ENCODE measurements at places on chromosomes 2 and 18.

DNA sequence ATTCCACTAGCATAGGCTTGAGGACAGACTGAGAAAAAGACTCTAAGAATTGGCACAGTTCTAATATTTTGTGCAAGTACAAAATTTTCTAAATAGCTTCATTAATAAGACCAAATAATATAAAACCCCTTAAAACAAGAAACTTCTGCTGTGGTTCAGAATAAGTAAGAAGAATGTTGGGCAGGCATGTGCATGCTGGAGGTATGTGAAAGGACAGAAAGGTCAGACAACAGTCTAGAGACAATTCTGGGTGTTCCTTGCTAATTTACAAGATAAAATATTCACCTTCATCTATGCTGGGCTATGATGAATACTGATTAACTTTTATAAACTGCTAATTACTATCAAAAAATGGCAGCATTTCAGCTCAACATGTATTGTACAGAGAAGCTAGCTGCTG, 14.9 kb downstream of the CEBPZOS start:
- H3K4me1 ChIP-seq, result no peaks in the 10 kb centered on the region
- DNase-seq, result no peak
- no peaks in the 10 kb centered on the region for H3K27me3 ChIP-seq
- H3K4me3 ChIP-seq, result no peak overlapping the region

DNA sequence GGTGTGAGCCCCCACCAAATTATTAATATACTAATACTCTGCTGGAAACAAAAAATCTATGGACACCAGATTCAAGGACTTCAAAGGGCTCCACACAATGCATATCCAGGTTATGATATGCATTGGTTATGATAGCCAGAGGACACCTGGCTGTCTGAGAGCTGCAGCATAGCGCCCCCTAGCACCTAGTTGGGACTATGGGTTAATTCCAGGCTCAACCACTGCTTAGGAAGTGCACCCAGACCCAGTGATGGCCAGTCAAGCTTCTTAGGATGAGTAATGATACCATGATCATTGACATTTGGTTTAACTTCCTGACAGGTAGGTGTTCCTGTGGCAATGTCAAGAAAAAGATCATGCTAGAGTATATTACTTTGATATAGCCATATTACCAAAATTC, 3.8 kb upstream of the FRZB start:
- H3K27ac ChIP-seq, result no peak overlapping the region
- H3K4me3 ChIP-seq, result no peak overlapping the region
- peaks cover 20% of the 10 kb centered on the region for H3K27me3 ChIP-seq
- DNase-seq, result no peak
- H3K36me3 ChIP-seq, result no peaks in the 10 kb centered on the region

DNA sequence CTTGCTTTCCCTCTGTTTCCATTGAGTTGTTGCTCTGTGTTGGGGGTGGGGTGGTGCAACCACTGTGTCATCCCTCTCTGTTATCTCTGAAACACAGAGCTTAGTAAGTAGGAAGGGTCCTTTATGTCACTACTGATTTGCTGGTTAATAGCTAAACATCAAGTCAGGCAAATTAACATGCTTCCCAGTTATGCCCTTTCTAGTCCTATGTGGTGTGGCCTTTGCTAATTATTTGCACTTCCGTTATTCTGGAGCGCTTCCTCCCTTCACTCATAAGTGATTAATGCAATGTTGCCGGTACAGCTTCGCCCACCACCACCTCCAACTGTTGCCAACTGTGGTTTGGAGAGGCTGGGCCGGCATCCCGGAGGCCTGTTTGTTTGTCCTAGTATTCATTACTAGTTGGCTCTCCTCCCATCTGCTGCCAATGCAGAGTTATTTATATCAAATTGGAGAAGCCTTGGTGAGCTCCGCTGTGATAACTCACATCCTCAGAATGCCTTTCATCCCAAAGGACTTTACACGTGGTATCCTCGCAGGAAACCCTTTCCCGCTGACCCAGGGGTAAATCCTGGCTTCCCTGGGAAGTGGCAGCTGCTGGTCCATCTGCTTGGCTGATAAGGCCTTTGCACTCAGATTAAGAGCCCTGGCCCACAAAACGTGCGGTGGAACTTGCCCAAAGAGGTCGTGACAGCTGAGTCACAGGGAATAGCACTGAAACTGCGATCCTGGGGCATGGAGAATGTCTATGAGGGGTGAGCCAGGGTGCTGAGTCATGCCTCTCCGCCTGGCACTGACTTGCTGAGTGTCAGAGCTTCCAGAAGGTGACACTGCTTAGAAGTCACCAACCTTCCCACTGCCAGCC, 72.0 kb upstream of the ZCCHC2 start:
- DNase-seq, result no peak
- no peaks in the 10 kb centered on the region for H3K4me1 ChIP-seq
- no peaks in the 10 kb centered on the region for H3K36me3 ChIP-seq
- no peak overlapping the region for H3K27ac ChIP-seq
- H3K4me3 ChIP-seq, result no peak overlapping the region

DNA sequence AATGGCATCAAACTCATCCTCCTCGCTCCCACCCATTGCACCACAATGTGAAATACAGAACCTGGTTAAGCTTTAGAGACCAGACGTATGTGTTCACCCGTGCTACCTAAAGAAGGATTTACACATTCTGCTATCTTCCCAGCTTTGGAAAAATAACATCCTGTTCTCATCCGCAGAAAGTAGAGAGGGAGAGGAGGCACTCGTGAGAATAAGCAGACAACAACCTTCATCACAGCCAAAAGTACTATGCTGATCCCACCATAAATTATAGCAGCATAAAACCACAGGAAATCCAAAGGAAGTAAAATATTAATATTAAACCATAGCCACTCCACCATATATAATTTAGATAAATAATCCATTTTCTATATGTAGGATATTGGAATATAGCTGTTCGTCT, 111.7 kb upstream of the NRP2 start:
- no peak overlapping the region for H3K27ac ChIP-seq
- no peak for DNase-seq
- no peak overlapping the region for H3K4me3 ChIP-seq
- no peaks in the 10 kb centered on the region for H3K4me1 ChIP-seq
- no peaks in the 10 kb centered on the region for H3K36me3 ChIP-seq

DNA sequence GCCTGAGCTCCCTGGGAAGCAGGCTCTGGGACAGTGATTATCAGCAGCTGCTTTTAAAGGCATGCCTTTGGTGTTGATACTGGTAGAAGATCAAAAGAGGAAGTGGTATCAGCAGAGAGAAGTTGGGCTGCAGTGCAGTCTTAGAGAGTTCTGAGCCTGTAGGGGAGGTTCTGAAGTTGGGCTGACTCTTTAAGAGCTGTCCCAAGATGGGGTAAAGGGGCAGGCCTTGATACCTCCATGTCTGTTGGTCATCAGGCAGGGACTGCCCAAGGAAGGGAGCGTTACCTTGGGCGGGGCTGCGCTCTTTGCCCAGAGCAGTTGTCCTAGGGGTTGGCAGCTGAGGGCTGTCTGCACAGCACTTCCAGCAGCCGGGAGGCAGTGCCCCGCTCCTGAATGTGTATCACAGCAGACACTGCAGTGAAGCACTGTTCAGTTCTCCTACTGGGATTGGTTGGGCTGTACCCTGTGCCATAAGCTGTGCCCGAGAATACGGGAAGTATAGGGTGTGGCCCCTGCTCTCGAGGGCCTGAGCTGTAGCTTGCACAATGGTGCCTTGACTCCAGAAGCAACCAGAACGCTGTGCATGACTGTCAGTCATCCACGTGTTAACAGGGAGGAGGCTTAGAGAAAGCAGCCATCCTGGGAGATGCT, 177.0 kb downstream of the CTIF start:
- no peaks in the 10 kb centered on the region for H3K27me3 ChIP-seq
- DNase-seq, result no peak
- no peak overlapping the region for H3K27ac ChIP-seq
- H3K36me3 ChIP-seq, result no peaks in the 10 kb centered on the region
- no peak overlapping the region for H3K4me3 ChIP-seq

- no peaks in the 10 kb centered on the region for H3K36me3 ChIP-seq
- H3K4me1 ChIP-seq, result no peaks in the 10 kb centered on the region
- no peak overlapping the region for H3K4me3 ChIP-seq
- H3K27me3 ChIP-seq, result no peaks in the 10 kb centered on the region
Observed at GRCh38 chr2:16475586-16475985, 190.0 kb downstream of the CYRIA start.

GRCh38 chr2:222241128-222241870, 57.5 kb downstream of the PAX3 start:
- H3K4me1 ChIP-seq, result no peaks in the 10 kb centered on the region
- H3K4me3 ChIP-seq, result no peak overlapping the region
- H3K27me3 ChIP-seq, result no peaks in the 10 kb centered on the region
- no peak overlapping the region for H3K27ac ChIP-seq
- DNase-seq, result no peak

DNA sequence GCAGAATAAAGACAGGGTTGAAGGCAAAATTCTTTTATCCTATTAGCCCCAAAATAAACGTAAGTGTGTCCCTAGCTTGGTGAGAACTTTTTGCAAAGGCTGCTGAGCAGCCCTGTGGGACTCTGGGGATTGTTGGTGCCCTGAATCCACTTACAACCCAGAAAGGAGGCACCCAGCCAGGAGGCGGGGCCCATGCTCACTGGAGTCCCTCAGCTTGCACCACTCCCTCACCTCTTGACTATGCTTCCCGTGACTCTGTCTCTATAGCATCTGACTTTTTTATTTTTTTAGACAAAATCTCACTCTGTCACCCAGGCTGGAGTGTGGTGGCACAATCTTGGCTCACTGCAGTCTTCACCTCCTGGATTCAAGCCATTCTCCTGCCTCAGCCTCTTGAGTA, 15.8 kb upstream of the COL6A3 start:
- no peak for DNase-seq
- H3K4me1 ChIP-seq, result peaks cover 64% of the 10 kb centered on the region
- no peak overlapping the region for H3K27ac ChIP-seq
- no peak overlapping the region for H3K4me3 ChIP-seq
- no peaks in the 10 kb centered on the region for H3K36me3 ChIP-seq

DNA sequence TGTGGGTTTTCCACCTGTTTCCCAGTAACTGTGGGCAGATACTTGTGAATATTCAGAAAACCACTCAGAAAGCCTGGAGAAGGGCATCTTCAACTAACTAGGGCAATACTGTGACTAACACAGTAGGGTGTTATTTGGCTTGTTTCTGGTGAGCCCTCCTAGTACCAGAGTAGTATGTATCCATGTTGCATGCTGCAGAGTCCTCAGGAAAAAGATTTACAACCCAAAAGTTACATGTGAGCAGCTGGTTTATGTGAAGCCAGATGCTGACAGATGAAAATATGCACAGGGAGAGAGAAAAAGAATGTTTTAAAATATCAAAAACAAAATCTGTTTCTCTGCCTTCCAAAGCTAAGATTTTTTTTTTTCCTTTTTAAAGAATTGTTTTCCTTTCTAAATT, 333.2 kb upstream of the UBE2E3 start:
- no peak for DNase-seq
- no peak overlapping the region for H3K4me3 ChIP-seq
- no peaks in the 10 kb centered on the region for H3K4me1 ChIP-seq
- no peak overlapping the region for H3K27ac ChIP-seq
- H3K36me3 ChIP-seq, result no peaks in the 10 kb centered on the region
- H3K27me3 ChIP-seq, result no peaks in the 10 kb centered on the region

DNA sequence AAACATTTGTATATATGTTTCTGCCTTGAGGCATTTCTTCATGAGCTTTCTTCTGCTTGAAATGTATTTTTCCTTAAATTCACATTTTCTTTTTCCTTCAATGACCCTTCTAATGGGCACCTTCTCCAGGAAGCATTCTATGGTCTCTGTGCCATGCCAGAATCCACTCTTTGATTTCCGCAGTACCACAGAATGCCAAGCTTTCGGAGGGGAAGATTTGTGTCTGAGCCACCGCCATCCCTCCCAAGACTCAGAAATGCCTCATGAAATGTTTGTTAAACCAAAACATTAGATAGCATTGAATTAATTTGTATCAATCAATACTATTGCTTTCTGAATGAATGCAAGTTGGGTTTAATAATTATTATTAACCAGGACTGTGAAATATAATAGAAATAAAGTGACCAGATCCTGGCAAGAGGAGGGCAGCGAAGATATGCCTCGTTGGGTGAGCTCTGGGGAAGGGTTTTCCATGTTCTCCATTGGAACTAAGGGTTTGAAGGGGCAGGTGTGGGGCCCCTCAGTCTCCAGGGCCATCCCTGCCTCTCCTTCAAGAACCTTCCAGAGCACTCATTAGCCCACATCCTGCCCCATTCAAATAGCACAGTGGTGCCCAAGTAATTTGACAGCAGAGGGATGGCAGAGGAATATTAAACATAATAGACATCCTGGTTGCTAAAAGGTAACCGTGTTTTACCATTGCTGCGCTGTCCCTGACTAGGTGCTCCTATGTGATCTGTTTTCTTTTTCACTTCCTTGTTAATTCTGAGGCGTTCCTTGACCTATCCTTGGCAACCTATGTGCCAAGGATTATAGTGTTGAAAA, 189.6 kb downstream of the MYCN start:
- no peak overlapping the region for H3K27ac ChIP-seq
- H3K27me3 ChIP-seq, result no peaks in the 10 kb centered on the region
- no peak overlapping the region for H3K4me3 ChIP-seq
- H3K36me3 ChIP-seq, result no peaks in the 10 kb centered on the region
- no peaks in the 10 kb centered on the region for H3K4me1 ChIP-seq

GRCh38 chr2:122323927-122324326, 568.5 kb downstream of the TSN start:
- no peaks in the 10 kb centered on the region for H3K4me1 ChIP-seq
- no peak overlapping the region for H3K4me3 ChIP-seq
- no peak for DNase-seq
- no peak overlapping the region for H3K27ac ChIP-seq
- no peaks in the 10 kb centered on the region for H3K36me3 ChIP-seq

DNA sequence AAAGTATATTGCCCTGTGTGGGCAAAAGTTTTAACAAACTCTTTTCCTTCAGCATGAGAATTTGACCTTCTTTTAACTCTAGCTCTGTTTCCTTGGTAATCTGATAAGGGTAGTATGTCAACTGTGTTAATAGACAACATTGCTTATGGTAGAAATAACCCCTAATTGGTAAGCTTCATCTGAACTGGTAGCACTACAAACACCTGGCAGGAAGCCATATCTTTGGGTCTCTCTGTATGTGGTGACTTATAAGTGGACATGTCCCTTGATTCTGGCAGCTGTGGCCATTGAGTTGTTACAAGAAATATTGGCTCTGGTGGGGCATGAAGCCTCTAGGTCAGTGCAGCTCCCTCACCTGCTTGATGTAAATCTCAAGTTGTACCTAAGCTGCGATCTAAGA, 46.9 kb downstream of the MBD5 start:
- no peak overlapping the region for H3K4me3 ChIP-seq
- no peak overlapping the region for H3K27ac ChIP-seq
- no peaks in the 10 kb centered on the region for H3K36me3 ChIP-seq
- DNase-seq, result no peak
- H3K27me3 ChIP-seq, result no peaks in the 10 kb centered on the region
- no peaks in the 10 kb centered on the region for H3K4me1 ChIP-seq

- no peaks in the 10 kb centered on the region for H3K4me1 ChIP-seq
- H3K27me3 ChIP-seq, result no peaks in the 10 kb centered on the region
- H3K4me3 ChIP-seq, result no peak overlapping the region
- DNase-seq, result no peak
- H3K27ac ChIP-seq, result no peak overlapping the region
Observed at GRCh38 chr2:158493458-158493857, 36.7 kb downstream of the PKP4 start.

- no peaks in the 10 kb centered on the region for H3K27me3 ChIP-seq
- H3K4me3 ChIP-seq, result no peak overlapping the region
- H3K27ac ChIP-seq, result no peak overlapping the region
- no peak for DNase-seq
- no peaks in the 10 kb centered on the region for H3K4me1 ChIP-seq
Observed at GRCh38 chr2:147002256-147002655, 842.6 kb upstream of the ACVR2A start.

All from CD8-positive, alpha-beta memory T cell (primary cell).